SIG-M5 (cell line): ENCODE measurements at places on chromosomes 11 and 22.

DNA sequence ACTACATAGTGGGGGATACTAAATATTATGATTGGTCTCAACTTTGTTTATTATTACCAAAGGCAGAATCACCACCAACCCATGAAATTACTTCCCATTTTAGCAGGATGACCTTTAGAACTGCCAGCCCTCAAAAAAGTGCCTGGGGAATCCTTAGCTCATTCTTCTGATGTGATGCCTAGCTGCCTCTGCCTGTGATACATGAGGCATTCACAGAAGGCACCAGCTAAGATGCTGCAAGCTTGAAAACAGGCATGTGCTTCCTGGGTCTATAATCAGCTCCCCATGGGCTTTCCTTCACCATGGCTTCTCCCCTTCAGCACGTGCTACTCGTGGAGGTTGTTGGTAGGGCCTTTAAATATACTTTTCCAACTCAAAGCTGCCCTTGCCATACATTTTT is 50.4 kb upstream of the ARHGAP20 start:
- DNase-seq, result no peak

- no peak for DNase-seq
Measured at GRCh38 chr11:11944444-11944843, 64.0 kb downstream of the DKK3 start.

DNA sequence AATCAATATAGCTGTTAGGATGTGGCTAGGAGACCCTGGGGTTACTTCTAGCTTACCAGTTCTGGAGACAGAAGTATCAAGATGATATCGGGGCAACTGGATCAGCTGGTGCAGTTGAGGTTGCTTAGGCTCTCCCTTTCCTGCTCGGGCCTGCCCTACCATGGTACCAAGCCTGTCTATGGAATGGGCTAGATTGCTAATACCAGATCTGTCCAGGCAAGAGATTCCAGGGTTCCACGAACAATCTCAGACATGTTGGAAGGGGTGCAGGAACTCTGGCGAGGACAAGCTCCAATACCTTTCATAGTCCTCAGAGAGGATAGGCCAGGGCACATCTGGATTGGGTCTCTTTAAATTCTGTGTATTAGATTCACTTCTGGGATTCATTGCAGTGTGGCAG is 53.8 kb downstream of the ADM start:
- DNase-seq, result no peak

DNA sequence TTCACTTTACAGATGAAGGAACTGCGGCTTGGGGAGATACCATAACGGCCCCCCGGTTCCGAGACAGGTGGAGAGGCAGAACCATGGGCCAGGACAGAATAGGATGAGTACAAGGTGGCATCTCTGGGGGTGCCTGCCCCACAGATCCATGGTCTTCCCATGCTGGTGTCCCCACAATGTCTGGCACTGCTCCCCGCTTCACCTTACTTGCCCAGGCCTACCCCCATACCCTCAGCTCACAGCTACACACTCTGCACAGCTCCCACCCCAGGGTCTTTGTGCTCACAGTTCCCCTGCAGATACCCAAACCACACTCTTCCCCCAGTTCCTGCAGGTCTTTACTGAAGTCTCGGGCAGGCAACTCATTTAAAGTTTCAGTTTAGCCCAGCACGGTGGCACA is 11.4 kb upstream of the DGCR8 start:
- no peak for DNase-seq

DNA sequence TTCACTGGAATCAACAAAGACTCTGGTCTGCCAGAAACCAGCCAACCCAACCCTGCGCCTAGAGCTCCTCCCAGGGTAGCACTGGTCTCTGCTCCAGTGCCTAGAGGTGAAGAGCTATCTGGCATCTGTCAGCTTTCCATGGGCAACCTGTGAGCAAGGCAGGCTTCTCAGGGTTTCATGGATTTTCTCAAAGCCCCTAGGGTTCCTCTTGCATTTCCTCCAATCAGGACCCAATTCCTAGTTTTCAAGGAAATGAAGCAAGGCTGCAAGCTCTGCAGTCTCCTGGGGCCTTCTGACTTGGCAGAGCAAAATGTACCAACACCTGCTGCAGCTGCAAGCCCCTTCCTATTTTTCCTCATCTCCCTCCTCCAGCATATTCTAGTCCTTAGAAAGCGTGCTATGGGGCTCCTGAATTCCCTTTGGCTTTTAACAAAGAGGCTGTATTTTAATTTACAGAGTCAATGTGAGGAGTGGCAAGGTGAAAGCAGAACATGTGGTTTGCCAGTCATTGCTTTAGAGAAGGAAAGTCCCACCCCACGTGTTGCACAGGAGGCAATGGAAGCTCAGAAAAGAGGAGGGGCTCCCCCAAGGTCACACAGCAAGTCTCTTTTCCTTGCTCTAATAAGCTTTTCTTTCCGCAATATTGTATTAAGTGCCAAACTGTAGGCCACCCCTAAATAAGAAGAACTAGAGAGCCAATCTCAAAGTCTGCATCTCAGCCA is 33.0 kb upstream of the RIC3 start:
- no peak for DNase-seq

GRCh38 chr11:34214961-34215805 is 109.8 kb downstream of the NAT10 start:
- no peak for DNase-seq

- no peak for DNase-seq
Measured at GRCh38 chr22:32701034-32701433, 100.5 kb upstream of the TIMP3 start.

- DNase-seq, result no peak
Measured at GRCh38 chr11:121630041-121630440, 177.3 kb upstream of the SORL1-AS1 start.

DNA sequence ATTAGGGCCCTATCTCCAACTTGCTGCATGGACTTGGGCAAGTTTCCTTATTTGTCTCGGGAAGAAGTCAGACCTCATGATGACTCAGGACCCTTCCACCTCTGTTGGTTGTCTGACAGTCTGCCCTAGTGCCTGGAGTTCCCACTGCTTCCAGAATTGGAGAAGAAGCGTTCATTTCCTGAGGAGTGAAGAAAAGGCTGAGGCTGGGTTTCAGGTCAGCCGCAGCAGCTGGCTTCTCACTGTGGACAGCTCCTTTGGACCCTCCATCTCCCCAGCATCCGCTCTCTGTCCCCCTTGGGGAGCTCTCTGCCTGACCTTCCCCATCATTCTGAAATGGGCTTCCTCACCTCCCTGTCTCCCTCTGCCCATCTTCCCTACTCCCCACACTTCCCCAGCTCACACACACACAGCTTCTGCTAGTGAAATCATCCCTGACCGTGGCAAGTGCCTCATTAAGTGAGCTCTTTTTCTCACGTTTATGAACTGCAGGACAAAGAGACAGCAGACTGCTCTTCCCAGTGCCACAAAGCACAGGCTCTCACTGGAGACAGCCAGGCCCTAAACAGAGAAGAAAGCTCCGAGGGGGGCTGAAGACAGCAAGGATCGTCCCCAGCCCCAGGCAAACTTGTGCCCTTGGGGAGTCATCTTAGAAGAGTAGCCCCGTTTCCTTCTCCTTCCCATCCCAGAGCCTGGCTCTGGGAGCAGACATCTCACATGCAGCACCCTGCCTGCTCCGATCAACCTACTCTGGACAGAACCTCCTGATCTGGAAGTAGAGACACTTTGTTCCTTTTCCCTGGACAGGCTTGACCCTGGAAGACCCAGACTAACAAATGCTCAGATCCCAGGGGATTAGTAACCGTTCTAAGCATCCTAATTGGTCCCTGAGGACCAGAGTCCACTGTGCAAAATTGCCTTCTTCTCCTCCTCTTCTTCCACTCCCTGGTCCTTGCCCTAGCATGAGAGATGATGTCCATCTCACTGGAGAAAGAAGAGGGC is 157.9 kb downstream of the FEZ1 start:
- DNase-seq, result no peak

DNA sequence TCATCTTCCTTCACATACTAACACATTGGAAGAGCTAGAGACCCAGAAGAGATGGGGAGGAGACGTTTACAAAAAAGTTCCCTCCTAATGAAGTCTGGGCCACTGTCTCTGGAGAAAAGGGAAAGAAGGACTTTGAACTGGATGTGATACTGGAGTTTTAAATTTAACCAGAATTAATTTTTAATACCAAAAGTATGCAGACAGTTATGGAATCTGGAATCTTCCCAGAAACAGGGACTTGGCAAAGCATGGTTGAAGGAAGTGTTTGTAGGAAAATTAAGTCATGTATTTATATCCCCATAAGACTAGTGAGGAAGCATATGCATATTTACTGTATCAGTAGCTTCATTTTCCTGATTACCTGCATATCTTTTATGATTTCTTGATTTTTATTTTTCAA is 215.5 kb downstream of the TTC28 start:
- DNase-seq, result no peak

DNA sequence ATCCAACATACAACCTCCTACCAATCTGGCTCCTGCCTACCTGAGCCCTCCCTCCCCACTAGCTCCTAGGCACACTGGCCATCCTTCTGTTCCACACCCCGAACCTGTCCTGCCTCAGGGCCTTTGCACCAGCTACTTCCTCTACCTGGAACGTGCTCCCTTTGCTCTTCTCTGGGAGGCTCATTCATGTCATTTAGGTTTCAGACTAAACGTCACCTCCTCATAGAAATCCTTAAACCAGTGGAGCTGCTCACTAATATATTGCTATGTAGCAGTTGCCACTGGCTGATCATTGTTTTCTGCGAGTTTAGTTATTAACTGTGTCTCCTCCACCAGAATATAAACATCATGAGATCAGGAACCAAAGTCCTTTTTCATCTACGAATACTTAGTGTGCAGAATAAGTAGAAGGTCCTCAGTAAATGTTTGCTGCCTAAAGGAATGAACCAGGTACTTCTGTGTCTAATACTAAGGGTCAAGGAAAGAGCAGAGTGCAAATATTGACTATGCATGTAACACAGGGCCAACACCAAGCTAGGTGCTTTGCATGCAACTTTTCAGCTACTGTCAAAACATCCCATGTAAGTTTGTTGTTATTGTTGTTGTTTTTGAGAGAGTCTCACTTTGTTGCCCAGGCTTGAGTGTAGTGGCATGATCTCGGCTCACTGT is 277.6 kb upstream of the SYN3 start:
- no peak for DNase-seq

GRCh38 chr22:44407987-44408828 is 89.8 kb downstream of the RTL6 start:
- DNase-seq, result no peak

- DNase-seq, result no peak
Measured at GRCh38 chr11:63970902-63971301, 3.5 kb upstream of the COX8A start.

- DNase-seq, result no peak
Measured at GRCh38 chr11:35855671-35856070, 88.2 kb upstream of the LDLRAD3 start.

GRCh38 chr11:83222499-83222898 is 29.0 kb downstream of the ANKRD42 start:
- no peak for DNase-seq

- DNase-seq, result no peak
Measured at GRCh38 chr22:47370448-47371262, 608.2 kb downstream of the TBC1D22A start.

- no peak for DNase-seq
Measured at GRCh38 chr11:19087658-19088057, 27.1 kb upstream of the MRGPRX2 start.
